Suppressor macrophage treated with lipopolysaccharide for 1 hour (primary cell): ENCODE measurements at places on chromosomes 5 and 9.

DNA sequence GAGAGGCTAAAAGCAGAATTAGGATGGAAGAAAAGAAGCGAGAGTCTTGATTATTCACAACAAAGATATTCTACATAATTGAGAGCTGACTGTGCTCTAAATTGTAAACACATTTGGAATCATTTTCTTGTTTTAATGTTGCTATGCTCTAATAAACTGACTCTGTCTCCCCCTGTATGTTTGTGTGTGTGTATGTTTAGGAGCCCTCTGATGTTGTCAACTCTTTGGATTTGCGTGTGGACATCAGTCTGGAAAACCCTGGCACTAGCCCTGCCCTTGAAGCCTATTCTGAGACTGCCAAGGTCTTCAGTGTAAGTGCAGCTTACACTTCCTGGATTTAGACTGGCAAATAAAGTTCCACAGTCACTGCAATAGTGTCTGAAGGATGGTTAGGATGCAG, 37.8 kb downstream of the MOCS2 start:
- DNase-seq = no peak

GRCh38 chr5:95068289-95068910, 216.5 kb downstream of the MCTP1 start:
- peak; percentile 37 for DNase-seq

DNA sequence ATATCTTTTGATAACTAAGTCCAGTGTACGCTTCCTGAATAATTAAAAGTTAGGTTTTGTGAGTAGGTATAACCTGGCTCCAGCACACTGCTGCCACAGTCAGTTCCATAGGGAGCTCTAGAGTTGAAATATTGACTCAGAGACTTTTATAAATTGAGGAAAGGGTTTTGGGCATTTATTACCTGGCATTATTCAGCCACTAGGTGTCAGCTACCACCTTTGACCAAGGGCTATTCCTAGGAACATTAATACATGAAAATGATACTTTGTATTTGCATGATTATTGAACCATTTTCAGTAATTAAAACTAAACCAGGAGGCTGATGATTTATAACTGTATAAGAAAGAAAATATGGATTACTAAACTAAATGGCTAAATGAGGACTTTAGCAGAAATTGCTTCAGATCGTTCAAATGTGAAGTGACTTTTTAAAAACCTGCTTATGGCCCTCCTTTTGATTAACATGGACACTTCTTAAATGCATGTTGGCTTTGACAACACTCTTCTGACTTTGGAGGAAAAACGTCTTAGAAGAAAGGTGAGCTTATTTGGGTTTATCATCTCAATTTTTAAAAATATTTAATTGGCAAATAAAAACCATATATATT, 83.0 kb downstream of the SMC2 start:
- no peak for DNase-seq

GRCh38 chr9:18129809-18130334, 344.1 kb upstream of the ADAMTSL1 start:
- no peak for DNase-seq

DNA sequence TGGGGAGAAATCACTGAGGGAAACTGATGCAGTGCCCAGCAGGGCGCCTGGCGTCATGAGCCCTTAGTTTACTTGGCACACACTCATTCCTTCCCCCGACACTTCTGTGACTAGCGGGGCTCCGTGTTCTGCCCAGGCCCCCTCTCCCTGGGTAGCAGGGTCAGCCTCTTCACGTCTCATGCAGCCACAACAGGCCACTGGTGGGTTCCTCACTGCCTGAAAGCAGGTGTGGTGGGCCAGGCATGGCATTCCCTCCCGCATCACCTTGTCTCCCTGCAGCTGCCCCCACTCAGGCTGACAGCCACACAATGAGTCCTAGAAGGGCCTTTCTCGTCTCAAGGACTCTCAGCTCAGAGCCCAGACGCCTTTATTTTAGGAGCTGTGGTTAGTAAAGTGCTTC, 51.1 kb upstream of the CPLX2 start:
- no peak for DNase-seq

DNA sequence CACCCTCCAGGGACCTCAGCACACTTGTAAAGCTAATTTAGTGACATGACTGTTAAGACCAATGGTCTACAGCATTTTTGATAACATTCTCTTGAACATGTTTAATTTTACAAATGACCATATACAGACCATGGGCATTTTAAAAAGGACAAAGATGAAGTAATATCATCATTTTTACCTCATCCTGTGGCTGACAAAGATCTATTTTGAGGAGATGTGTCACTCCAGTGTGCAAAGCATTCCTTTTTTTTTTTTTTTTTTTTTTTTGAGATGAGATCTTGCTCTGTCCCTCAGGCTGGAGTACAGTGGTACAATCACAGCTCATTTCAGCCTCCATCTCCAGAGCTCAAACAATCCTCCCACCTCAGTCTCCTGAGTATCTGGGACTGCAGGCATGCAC, 118.2 kb upstream of the TBC1D2 start:
- no peak for DNase-seq

- DNase-seq = no peak
Observed at GRCh38 chr5:854217-854616, 3.4 kb upstream of the ZDHHC11 start.

GRCh38 chr5:118379470-118379869, 608.9 kb downstream of the DTWD2 start:
- no peak for DNase-seq

GRCh38 chr9:92483627-92484545, 1.6 kb upstream of the ASPN start:
- no peak for DNase-seq

DNA sequence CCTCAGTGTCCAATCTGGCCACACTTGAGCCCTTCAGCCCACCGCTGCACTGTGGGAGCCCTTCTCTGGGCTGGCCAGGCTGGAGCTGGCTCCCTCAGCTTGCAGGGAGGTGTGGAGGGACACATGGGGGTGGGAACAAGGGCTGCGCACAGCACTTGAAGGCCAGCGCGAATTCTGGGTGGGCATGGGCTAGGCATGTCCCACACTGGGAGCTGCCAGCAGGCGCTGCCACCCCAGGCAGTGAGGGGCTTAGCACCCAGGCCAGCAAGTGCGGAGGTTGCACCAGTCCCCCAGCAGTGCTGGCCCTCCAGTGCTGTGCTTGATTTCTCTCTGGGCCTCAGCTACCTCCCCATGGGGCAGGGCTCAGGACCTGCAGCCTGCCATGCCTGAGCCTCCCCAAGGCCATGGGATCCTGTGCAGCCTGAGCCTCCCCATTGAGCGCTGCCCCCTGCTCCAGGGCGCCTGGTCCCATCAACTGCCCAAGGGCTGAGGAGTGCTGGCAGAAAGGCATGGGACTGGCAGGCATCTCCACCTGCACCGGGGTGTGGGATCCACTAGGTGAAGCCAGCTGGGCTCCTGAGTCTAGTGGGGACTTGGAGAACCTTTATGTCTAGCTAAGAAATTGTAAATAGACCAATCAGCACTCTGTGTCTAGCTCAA, 148.2 kb downstream of the EMB start:
- no peak for DNase-seq

GRCh38 chr9:133543772-133544467, 9.4 kb downstream of the ADAMTSL2 start:
- DNase-seq = no peak

DNA sequence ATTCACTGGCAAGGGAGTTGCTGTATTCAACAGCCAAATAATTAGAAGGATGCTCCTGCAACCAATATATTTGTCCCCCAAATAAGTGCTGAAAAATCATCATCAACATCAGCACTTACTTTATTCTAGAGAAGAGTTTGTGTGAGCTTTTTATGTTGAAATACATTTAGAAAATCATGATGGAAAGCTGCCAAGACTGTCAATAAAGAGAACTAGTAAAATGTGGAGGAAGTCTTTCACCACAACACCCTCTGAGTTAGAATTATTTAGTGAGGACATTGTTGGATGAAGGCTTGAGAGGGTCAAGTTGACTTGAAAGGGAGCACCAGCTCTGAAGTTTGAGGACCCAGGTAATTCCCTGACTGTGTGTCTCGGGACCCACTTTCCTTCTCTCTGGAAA, 100.2 kb upstream of the TBCA start:
- DNase-seq = peak; percentile 63

DNA sequence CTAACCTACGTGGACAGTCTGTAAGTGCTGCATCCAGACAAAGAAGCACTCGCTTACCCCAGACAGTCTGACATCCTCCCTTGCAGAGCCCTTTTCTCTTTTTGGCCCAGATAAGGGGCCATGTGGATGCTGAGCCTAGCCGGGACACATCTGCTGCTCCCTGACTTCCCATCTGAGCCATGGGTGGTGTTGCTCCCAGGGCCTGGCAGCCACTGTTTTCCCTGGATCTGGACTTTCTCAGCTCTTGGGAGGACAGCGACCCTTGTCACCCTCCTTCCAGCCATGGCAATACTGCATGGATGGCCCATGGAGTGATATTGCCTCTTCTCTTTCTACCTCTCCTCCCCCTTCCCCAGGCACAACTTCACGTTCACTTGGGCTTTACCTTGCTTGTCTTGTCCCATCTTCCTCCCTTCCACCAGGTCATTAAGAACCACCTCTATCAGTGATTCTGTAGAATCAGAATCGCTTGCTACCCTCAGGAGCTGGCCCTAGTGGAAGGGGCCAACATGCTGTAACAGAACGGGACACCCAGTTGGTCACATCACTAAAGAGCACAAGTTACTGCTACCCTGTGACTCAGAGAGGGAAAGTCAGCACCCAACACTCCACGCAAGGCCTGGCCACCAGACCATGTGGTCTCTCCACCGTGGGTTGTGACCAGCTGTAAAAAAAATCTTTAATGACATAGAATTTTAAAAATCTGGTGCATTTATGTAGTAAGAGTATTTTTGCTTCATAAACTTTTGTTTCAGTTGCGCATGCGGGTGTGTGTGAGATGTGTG, 4.4 kb downstream of the NEURL1B start:
- peak; percentile 42 for DNase-seq

DNA sequence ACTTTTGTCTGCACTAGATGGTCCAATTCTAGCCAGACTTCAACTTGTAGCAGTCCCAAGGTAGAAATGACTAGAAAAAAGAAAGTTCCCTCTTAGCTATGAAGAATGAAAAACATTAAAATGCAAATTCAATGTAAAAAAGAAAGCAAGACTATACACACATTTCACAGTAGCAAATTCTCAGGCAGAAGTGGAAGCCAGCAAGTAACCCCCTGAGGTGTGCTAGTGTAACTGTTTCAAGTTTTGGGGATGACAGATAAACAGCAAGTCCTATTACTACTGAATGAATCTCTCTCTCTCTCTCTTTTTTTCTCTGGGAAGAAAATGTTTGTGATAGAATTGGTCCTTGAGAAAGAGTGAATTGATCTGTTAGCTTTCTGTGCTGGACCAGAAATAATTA, 185.6 kb downstream of the EFNA5 start:
- DNase-seq = no peak

DNA sequence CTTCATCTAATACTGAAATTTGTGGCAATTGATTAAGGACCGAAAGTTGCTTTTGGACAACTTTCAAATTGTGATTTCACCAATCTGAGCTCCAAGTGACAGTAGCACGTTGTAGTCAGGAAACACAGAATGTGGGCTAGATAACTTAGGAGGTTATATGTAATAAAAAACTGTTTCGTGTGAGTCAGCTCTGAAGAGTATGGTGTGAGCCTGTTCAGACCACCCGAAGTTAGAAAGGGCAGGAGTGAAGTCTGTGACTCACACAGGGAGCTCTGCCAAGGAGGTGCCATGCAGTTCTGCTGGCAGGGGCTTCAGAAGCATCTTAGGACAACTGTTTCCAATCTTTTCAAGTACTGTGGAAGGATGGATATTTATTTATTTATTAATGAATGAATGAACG, 16.4 kb upstream of the ZBTB34 start:
- no peak for DNase-seq

DNA sequence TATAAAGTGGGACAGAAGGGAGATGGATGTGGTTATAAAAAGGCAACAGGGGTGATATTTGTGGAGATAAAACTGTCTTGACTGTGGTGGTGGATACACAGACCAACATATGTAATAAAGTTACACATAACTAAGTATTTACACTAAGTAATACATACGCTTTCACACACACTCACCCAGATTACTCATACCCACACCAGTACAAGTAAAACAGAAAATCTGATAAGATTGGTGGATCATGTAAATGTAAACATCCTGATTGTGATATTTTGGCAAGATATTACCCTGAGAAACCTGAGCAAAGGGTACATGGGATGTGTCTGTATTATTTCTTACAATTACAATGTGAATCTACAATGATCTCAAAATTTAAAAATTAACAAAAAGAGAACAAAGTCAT, 53.3 kb upstream of the SLIT3 start:
- DNase-seq = no peak

GRCh38 chr5:149757956-149758355, 27.8 kb downstream of the PPARGC1B start:
- DNase-seq = no peak

- no peak for DNase-seq
Observed at GRCh38 chr5:123203105-123203800, 114.2 kb downstream of the PRDM6 start.
